NCI-H1092 treated with DMSO at 0.1 percent for 48 hours (cell line): ENCODE measurements at places on chromosomes 4 and X.
A peak's percentile ranks its signal among the peaks of the same experiment; 100 is the strongest.

DNA sequence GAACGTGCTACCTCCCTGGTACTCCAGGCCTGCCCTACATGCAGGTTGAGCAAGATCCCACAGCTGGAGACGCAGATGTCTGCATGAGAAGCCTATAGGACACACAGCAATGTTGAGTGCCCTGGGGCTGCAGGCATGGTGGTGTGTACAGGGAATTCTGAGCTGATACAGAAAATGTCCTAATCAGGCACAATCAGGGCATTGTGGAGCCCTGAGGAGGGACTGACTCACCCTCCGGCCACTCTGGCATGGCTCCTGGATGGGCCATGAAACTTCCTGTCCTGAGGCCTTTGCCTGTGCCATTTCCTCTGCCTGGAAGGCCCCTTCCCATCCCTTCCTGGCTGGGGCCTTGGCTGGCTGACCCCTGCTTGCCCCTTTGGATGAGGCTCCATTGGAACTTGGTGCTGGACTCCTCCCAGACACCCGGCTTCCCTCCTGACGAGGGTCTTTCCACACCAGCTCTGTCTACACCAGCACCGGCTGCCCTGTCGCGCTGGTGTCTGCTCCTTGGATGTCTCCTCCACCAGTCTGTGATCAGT, 16.7 kb upstream of the AFAP1 start:
- no peak for DNase-seq

DNA sequence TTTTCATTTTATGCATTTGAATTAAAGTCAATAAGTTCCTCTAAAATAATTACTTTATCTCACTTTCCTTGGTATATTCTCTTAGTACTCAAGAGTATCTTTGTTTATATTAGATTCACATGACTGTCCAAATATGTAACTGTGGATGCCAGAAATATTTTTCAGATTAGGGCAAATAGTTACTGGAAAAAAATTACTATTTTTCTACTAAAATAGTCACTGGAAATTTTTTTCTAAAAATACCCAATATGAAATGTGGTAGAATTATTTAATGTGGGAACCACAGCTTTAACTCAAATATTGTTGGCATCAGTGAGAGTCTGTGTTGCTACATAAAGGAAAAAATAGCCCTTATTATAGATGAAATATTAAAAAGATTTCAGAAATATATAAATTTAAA, 70.4 kb upstream of the NMU start:
- DNase-seq = no peak

- peak; percentile 44 for DNase-seq
Measured at GRCh38 chr4:650951-651883, 22.9 kb downstream of the ATP5ME start.

GRCh38 chr4:162392946-162393345, 229.1 kb upstream of the FSTL5 start:
- no peak for DNase-seq

GRCh38 chrX:109270580-109271484, 211.1 kb downstream of the GUCY2F start:
- no peak for DNase-seq

DNA sequence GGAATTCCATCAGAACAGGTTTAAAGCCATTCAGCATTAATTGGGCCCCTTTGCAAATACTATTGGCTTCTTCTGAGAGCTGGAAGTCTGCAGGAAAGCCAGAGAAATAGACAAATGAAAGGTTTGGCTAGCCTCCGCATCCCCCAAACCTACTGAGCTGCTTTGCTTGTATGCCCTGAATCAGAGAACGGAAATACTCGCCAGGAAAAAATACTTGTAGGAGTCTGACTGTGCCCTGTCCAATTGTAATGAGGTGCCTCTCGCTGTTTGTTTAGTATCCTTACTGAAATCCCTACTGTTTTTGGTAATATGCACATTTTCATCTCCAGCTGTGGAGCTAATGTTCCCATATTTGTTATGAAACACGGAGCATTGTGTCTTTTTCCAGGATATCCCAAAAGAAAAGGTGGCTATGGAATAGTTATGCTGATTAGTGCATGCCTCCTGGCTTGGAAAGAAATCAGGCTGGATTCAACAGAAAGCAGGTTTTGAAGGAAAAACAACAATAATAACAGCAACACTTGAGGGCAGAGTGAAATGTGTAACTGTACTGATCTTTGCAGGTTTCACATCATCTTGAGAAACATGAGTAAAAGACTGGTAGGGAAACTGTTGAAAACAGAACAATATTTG, 50.7 kb upstream of the NLGN4X start:
- DNase-seq = no peak

- no peak for DNase-seq
Measured at GRCh38 chr4:13476915-13477314, 7.2 kb downstream of the RAB28 start.

DNA sequence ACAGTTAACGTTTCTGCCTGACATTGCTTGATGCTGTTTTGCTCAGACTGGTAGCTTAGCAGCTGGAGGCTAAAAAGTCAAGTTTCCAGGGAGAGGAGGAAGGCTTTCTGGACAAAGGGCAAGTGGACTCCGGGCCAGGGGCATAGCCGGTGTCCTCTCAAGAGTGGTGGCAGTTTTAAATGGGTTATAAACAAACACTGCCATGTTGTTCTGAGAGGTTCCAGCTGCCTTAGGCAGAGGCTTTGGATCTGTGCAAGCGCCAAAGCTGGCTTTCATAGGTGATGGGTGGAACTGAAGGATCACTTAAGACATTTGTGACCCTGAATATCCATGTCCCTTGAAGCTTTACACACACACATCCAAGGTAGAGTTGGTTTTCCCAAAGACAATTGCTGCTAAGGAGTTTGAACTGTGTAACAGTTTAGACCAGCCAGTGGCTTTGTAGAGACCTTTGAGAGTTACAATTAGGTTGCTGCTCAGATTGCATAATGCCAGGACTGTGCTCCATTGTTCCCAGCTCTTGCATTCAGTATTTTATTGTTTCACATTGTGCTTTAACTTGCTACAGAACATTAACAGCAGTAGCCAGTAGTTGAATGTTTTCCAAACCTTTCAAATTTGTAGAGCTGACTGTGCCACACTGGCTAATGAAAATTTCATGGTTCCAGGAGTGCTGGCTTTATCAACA, 54.1 kb upstream of the AP1S2 start:
- no peak for DNase-seq

GRCh38 chrX:151393514-151393913, 3.5 kb upstream of the VMA21 start:
- DNase-seq = no peak

DNA sequence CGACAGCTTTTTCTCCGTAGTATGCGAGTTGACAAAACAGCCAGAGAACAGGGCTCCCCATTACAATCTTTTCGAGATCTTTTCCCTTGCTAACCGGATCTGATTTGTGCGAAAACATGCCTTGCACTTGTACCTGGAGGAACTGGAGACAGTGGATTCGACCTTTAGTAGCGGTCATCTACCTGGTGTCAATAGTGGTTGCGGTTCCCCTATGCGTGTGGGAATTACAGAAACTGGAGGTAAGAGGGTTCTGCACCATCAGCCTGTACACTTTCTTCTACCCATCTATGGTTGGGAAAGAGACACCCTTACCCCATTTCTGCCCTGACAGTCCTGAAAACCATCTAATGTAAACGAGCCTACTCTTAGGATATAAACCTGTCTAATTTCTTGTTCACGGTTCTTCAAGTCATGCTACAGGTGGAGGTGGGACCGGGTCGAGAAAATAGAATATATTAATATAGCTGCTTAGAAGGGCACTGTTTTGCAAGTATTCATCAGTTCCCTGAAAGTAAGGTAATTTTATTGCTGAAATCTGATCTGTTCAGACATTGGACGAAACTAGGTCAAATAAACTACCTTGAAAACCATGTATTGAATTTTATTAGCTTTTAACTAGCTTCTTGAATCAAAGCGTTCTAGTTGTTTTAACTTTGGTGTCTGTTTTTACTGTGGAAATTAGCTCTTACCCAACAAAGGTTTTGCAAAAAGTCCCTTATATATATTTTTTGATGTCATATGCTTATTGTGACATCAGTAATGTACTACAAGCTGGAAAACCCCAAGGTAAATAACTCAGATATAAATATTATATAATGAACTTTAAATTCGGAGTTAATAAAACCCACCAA, 869 bp downstream of the TMEM184C start:
- no peak for DNase-seq

- no peak for DNase-seq
Measured at GRCh38 chr4:86939729-86940575, 5.1 kb downstream of the AFF1 start.

DNA sequence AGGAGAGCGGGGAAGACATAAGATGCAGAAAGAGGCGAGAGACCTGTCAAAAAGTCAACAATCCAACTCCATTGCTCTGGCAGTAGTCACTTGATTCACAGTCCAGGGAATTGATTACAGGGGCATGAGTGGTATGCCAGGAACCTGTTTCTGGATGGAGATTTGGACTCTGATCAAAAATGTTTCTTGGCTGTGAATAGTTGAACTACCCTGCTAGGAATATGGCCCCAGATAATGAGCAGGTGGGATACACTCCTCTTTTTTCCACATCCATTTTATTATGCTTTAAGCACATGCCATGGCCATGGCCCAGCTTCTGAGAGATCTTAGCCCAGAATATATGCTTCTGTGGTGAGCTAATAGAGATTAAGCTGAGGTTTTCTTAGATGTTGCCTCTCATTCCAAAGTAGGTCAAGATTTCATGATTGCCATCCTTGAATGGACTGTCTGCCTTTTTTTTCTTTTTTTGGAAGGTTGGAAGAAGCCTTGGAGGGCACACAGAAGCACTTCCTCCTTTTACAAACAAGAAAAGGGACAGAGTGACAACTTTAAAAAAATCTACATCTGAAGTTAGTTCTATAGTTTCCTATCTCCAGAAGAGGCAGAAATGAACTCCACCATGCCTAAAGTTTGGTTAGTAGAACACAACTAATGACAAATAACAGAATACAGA, 121.9 kb downstream of the KIT start:
- DNase-seq = no peak

- no peak for DNase-seq
Measured at GRCh38 chrX:44935172-44935571, 62.2 kb downstream of the KDM6A start.
